ENCODE measurements at places on chromosomes 11 and 22. TPM values are rescaled to one million over a fixed set of nuclear protein-coding genes. Genes with fewer than 3 reads are reported as not detected.

OR5AP2 gene
- total RNA-seq = not detected

- ATAC-seq = peak; percentile 72
Observed at GRCh38 chr22:29917052-29917902, 34.3 kb downstream of the MTMR3 start.

SMC1B gene
- not detected for total RNA-seq

OR6A2 gene
- total RNA-seq = 0.13 TPM

NPTXR gene
- 14.0 TPM for total RNA-seq
